Mesenteric fat pad (tissue), 1 donor: ENCODE measurements at places on chromosomes 6 and 20. TPM values are rescaled to one million over a fixed set of nuclear protein-coding genes. Genes with fewer than 3 reads are reported as not detected.

CNBD2 gene
- total RNA-seq, result 2.9 TPM

- DNase-seq, result no peak
These were observed 4.6 kb downstream of the SLC2A4RG start for GRCh38 chr20:63744158-63744557.

E2F1 gene
- total RNA-seq, result 2.3 TPM

LAMA2 gene
- total RNA-seq, result 82.9 TPM

- DNase-seq, result no peak
These were observed 162.2 kb downstream of the GJA1 start for GRCh38 chr6:121597654-121598053.

DNA sequence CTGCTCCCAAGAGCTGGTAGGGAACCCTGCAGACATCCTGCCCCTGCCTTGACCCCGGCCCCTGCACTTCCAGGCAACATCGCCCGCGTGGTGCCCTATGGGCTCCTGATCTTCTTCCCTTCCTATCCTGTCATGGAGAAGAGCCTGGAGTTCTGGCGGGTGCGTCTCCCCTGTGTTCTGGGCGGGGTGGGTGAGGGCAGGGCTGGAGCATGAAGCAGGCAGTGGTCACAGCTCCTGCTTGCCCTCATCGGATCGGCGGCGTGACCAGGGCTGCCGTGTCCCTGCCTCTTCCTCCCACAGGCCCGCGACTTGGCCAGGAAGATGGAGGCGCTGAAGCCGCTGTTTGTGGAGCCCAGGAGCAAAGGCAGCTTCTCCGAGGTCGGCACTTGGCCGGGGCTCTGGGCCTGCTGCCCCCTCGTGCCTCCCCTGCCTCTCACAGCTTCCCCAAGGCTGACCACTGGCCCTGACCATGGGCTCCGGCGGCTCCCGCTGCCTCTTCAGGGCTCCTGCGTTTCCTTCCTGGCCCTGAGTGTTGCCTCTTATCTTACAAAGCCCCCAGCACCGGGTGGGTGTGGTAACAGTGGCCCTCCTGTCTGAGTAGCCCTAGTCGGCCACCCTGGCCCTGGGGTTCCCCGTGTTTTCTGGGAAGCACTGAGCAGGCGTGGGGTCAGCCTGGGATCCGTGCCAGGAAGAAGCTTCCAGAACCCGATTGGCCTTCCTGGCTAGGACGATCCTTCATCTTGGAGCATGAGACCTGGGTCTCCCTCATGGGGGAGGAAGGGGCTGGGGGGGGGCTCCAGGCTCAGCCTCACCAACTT is 8.0 kb upstream of the TNFRSF6B start:
- no peak for DNase-seq

DNA sequence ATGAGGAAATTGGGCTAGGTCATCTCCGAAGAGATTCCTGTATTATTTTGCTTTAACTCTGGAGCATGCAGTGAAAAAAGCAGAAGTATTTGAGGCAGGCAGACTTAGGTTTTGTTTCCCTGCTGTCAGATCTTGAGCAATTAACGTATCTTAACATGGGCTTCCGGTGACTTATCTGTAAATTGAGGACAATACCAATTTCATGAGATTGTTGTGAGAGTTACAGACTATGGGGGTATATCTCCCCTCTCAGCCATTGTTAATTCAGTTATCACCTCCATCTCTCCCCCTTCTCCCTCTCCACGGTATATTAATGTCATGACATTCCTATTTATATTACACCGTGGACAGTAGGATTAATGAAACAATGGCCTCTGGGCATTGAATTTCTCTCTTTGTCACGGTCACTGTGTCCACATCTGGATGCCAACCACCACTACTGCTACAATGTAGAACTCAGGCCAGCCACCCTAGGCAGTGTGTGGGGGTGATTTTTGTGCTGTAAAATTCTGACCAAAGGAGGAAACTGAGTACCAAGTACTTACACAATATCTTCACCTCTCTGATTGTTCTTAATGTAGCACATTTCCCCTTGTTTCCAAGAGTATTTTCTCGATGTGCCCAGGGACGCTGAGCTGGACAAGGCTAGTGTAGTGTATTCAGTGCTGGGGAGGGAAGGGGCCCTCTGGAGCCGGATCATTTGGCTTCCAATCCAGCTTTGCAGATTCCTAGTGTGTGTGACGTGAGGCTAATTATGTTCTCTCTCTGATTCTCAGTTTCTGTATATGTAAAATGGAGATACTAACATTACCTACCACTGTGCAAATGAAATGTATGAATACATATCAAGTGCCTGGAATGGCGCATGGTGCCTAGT is 77.2 kb downstream of the GCNT2 start:
- no peak for DNase-seq

GRCh38 chr6:18110162-18110561 is 12.3 kb downstream of the NHLRC1 start:
- no peak for DNase-seq
